Foreskin keratinocyte (primary cell): ENCODE measurements at places on chromosomes 3 and 15. TPM values are rescaled to one million over a fixed set of nuclear protein-coding genes. Genes with fewer than 3 reads are reported as not detected.

The GOLGA8N gene
- 0.22 and 0.25 TPM in 2 replicates for polyA plus RNA-seq

The SLC24A5 gene
- polyA plus RNA-seq, result not detected in 2 replicates

The GRK7 gene
- polyA plus RNA-seq, result not detected in 2 replicates

The PLA1A gene
- not detected in 2 replicates for polyA plus RNA-seq

The STAB1 gene
- polyA plus RNA-seq, result 0.01 and 0.08 TPM in 2 replicates

The DCP1A gene
- 2.6 and 2.9 TPM in 2 replicates for polyA plus RNA-seq

The MYL3 gene
- polyA plus RNA-seq, result not detected in 2 replicates

The MYO5C gene
- polyA plus RNA-seq, result 0.08 and 0.28 TPM in 2 replicates

The GCNT3 gene
- not detected in 2 replicates for polyA plus RNA-seq

The TMC3 gene
- polyA plus RNA-seq, result not detected in 2 replicates

The CACNA2D3 gene
- 0.04 and 0.62 TPM in 2 replicates for polyA plus RNA-seq

The SNURF gene
- 8.6 and 10.5 TPM in 2 replicates for polyA plus RNA-seq

The CCR9 gene
- not detected in 2 replicates for polyA plus RNA-seq

The CTSH gene
- 9.2 and 10.7 TPM in 2 replicates for polyA plus RNA-seq

The CADM2 gene
- 0.10 TPM in 1 of 2 replicates, not detected in the other for polyA plus RNA-seq

The DNAH12 gene
- polyA plus RNA-seq, result not detected in 2 replicates

The CP gene
- not detected in 2 replicates for polyA plus RNA-seq

The GREM1 gene
- polyA plus RNA-seq, result 0.04 and 0.07 TPM in 2 replicates
